DMS 273 treated with DMSO at 0.1 percent for 48 hours (cell line): ENCODE measurements at places on chromosomes 5 and 9.

GRCh38 chr9:70133253-70134208 is 89.9 kb downstream of the MAMDC2 start:
- peak; percentile 39 for DNase-seq

- DNase-seq = no peak
These were observed 463.0 kb downstream of the CETN3 start for GRCh38 chr5:89946508-89946907.

DNA sequence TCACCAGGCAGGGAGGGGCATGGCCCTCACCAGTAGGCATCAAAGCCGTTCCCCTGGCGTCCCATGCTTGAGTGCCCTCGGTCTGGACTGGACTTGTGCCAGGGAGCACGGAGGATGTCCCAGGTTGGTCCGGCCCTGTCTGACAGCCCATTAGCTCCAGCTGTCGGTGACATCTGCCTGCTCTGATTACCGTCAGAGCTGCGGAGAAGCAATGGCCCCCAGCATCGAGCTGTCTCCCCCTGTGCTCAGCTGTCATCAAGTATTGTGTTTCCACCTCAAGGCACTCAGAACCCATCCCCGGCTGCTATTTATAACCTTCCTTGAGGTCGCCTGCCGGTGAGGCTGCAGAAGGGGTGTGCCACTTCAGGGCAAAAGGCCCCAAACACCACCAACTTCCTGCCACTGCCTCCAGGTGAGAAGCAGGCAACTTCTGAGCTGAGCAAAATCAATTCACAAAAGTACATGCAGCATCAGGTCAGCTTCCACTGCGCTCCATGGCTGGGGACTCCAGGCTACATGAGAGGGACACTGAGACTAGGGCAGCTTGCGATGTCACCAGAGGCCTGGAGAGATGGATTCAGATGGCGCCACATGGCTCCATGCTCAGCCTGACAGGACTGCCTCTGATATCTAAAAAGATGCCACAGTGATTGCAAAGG is 142.7 kb downstream of the C5orf15 start:
- DNase-seq = peak; percentile 84

DNA sequence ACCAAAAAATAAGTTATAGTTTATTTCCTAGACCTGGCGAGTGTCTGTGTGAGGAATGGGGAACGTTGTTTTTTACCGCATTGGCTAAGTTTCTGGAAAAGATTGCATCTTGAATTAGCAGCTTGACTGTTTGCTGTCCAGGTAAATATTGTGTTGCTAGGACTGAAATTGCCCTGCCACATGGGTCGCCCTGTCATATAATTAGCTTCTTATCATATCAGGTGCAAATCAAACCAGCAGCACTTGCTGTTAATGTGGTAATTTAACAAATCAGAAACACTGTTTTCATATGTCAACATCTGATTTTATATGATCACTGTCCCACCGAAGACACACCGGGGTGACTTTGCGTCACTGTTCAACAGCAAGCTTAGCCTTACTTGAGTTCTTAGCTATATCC is 63.7 kb upstream of the ZNF622 start:
- no peak for DNase-seq

DNA sequence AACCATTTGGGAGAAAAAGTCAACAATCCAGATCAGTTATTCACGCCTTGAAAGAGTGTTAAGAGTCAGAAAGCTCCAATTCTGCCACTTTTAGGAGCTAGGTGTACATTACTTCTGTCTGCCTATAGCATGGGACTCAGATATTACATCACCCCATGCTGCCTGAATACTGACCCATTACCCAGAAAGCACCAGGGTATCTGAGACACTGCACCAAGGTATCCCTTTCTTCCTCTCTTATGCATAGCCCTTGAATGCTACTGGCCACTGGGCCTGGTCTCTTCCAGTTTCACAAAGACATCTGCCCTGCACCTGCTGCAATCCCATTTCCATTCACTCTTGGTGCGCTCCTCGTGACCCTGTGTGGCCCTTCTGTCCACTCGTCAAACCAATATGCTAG is 2.6 kb downstream of the STRBP start:
- no peak for DNase-seq

DNA sequence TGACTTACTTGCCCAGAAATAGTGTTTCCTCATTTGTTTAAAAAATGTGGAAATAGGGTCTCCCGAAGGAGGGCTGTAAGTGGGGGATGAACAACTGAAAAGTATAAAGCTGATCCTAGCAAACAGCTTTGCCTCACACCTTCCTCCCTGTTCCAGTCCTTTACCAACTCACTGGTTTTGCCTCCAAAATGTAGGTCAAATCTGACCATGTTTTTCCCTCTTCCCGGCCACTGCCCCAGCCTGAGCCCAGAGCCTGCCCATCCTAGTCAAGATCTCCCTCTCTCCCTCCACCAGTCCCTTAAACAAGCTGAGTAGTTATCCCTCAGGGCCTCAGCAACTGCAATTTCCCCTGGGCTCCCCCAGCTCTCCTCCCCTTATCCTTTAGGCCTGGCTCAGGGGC is 82.4 kb upstream of the FBXW11 start:
- no peak for DNase-seq
